ENCODE measurements at places on chromosomes 16 and 17.

DNA sequence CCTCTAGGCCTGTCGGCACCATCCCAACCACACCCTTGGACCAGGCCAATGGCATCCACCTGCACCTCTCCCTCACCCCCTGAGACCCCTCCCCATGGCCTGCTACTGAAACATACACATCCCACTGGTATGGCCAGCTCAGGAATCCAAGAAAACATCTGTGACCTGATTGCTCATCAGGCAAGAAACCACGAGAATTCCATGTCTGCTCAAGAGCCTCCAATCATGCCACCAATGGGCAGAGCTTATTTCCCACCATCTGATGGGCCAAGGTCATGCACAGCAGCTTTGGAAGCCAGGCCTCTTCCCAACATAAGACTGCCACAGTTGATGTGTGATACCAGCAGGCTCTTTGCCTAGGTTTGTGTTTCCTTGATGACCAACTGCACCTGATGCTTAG, 190.1 kb downstream of the C16orf78 start:
- DNase-seq: no peak

DNA sequence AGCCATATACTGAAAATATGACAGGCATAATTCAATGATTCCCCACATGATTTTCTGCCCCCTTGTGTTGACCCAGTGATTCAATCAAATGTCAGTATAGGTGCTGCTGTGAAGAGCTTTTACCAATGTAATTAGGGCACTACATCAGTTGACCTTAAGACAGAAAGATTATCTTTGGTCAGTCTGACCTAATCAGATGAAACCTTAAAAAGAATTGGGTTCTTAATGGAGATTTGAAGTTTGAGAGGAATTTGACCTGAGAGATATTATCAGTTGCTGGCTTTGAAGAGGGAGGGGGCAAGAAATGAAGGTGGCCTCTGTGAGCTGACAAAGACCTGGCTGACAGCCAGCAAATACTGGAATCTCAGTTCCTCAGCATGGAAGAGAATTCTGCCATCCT, 358.7 kb upstream of the CA10 start:
- DNase-seq: no peak

DNA sequence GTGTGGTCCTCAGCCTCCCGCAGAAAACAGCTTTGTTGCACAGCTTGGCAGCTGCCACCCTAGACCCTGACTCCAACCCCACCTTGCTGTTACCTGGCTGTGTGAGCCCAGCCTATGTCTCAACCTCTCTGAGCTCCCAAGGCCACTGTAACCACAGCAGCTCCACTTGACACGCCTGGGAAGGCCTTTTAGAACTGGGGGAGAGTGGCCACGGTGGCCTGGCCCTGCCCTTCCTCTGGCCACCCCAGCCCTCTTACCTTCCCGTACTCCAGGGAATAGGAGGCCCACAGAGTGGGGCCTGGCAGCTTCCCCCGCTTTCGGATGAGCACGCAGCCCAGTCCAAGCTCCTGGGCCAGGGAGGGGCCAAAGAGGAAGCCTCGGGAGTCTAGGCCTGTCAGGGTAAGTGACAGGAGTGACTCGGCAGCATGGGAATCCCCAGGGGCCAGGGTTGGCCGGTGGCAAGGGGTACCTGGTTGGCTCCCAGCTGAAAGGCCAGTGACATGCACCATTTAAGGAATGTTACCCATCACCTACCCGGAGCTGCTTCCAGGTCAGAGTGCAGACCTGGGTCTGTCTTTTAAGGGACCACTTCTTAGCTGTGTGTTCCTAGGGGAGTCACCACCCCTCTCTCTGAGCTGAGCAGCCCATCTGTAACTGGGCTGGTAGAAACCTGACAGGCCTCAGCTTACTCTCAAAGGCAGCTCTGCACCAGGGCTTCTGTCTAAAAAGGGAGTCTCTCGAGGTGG, 1.4 kb downstream of the APRT start:
- DNase-seq: no peak

DNA sequence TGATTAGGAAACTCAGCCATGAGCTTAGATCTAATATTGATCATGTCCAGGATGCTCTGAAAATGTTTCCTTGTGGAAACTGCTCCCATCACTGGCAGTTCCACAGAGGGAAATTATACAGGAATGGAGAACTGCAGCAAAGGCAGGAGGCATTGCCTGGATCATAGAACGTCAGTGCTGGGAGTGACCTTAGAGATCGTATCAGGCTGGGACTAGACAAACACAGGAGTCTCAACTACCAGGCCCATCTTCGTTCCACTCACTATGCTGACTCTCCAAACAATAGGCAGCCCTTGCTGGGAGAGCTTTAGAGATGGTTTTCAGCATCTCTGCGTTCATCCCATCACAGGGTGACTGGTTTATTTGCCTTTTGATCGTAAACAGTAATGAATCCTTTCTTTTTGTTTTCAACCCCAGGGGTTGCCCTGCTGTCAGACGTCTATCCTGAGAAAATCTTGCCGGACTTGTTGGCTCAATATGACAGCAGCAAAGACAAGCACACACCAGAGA, 130.3 kb downstream of the TANGO6 start:
- DNase-seq: no peak

DNA sequence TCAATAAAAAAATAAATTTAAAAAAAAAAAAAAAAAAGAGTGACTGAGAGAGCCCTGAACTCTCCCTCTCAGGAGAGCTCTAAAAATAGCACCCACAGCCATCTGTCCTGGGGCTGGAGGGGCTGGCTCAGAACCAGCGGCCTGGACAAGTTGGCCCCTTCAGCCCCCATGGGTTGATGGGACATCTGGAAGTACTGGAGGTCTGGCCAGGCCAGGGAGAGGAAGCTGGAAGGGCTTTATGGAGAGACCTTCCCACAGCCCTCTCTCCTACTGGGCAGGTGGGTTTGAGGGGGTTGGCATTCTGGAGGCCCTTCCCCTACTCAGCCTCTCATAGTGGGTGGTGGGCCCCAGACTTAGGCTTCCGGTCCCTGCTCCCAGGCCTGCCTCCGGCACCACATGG, 93.7 kb upstream of the TMEM97 start:
- no peak for DNase-seq
